Fibroblast of the conjunctiva (primary cell): ENCODE measurements at places on chromosomes 12 and 14.

DNA sequence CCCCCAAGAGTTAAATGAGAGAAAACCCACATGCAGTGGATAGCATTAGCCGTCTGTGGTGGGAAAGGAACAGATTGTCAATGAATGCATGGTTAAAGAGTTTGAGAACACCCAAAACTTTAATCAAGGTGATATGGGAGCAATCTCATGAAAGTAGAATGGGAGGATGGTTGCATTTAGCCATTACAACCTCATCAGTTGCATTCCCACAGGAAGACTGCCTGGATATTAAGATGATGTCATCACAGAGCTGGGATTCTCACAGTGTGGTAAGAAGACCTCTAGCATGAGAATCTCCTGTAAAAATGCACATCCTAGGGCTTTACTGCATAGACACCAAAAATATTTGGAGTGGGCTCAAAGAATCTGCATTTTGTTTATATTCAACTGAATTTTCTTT is 284.9 kb downstream of the RGS6 start:
- DNase-seq: no peak

GRCh38 chr12:110345176-110345661 is 58.3 kb downstream of the ANAPC7 start:
- DNase-seq: no peak

- DNase-seq: no peak
Observed at GRCh38 chr12:53233671-53234121, 1.7 kb upstream of the RARG start.

DNA sequence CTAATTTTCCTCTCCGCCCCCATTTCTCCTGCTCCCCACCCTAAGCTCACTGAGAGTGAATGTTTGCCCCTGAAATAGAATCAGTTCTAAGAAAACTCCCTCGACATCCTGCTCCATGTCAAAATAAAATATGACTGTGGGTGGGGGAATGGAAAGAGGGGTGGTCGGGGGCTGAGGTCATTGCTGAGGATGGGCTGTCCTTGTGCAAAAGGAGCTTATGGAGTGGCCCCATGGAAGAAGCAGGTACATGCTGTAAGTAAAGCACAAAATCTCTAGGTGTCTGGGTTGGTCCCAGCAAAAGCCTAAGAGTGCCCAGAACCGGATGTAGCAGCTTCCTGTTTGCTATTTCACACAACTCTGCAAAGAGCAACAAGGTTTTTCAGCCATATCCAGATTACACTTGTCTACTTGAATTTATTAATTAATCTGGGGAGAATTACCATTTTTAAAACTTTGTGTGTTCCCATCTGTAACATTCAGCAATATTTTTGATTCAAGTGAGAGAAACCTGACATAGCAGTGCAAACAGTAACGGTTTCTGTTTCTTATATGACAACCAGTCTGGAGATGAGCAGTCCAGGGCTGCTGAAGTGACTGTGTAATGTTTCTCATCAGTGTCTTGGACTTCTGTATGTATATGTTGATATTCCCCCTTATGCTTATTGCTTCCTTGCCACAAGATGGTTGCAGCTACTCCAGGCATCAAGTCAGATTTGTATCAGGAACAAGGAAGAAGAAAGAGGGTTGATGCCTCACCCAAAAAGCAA is 40.4 kb upstream of the GZMB start:
- DNase-seq: no peak

- no peak for DNase-seq
Observed at GRCh38 chr14:103735022-103735421, 19.4 kb downstream of the ZFYVE21 start.

- peak; percentile 92 for DNase-seq
Observed at GRCh38 chr12:29428633-29429032, 47.7 kb upstream of the ERGIC2 start.

- no peak for DNase-seq
Observed at GRCh38 chr14:87178277-87178676, 814.7 kb downstream of the GALC start.

DNA sequence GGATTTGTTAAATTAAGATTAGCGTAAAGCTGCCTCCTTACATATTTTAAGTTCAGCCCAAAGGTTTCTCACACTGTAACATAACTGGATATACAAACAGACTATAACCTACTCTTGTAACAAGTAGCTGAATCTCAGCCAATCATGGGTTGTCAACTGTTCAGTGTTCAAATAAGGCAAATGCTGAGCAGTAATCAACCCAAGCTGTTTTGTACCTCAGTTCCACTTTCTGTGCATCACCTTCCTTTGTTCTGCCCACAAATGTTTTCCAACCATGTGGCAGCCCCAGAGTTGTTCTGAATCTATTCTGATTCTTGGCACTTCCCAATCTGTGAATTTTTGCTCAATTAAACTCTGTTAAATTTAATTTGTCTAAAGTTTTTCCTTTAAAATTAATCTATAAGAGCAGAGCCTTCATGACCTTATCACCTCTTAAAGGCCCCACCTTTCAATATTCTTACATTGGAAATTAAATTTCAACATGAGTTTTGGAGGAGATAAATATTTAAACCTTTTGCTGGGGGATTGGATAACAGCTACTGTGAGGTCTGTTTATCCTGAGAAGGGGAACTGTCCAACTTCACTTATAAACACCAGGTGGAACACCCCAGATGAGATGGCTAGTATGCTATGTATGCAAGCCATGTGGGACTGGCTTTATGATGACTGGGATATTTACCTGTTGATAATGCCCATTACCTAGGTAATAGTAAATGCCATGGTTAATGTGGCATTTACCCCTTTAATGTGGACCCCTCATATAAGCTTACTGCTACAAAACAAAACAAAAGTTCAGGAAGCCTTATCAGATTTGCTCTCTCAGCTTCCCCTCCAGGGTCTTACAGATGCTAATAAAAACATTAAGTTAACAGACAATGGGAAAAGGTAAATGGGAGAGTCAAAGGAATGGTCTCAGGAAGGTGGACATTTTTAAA is 42.2 kb upstream of the ARID2 start:
- DNase-seq: no peak

- DNase-seq: no peak
Observed at GRCh38 chr14:91964724-91965123, 17.2 kb upstream of the FBLN5 start.

DNA sequence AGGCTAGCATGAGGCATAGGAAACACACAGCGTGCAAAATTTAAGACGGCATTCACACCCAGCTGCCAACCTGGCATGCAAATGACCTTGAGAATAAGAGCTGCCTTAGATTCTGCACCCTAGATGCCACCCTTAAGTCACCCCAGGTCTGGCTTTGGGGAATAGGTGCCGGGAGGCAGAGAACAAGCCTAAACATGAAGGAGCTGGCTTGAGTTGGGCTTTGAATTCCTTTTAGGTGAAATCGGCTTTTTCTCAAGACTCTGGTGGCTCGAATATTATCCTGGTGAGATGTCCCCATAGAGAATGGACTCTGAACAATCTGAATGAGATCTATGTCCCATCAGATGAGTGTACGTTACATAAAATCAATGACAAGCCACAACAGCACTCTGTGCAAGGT is 1090.5 kb downstream of the VRK1 start:
- DNase-seq: no peak

- DNase-seq: no peak
Observed at GRCh38 chr12:33438025-33438772, 1.4 kb downstream of the SYT10 start.

- no peak for DNase-seq
Observed at GRCh38 chr12:52907092-52907810, 2.4 kb upstream of the KRT8 start.

DNA sequence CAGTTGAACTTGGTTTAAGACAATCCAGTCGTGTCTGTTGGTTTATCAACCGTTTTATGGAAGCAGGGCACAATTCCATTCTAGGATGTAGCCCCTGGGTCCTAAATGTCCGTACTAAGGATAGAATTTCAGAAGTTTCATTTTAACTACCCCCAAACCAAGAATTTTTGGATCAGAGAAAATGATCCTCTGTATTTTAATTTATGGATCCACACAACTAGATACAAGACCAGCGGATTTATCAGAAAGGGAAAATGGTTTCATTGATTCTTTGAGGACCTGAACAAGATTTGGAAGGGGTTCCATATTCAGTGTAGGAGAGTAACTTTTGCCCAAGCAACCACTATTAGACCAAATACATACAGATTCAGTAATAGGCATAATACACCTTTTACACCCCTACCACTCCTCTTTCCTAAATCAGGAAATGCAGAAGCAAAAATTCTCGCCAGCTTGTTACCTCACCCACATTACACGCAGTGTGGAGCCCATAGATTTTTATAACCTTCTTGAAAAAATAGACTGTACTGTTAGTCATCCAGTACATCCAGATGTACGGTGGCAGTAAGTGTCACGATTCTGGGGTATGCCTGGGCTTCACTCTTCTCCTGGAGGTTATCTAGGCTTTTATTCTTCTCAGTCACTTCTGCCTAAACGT is 1.4 kb upstream of the FBXL14 start:
- DNase-seq: no peak

GRCh38 chr12:101287357-101287756 is 7.5 kb downstream of the UTP20 start:
- no peak for DNase-seq

- no peak for DNase-seq
Observed at GRCh38 chr12:9365296-9365695, 157.1 kb upstream of the PZP start.
